Skin of body (tissue), 3 donors: ENCODE measurements at places on chromosomes 6 and 20. TPM values are rescaled to one million over a fixed set of nuclear protein-coding genes. Genes with fewer than 3 reads are reported as not detected.

SIM1 gene
- 2.5 TPM for total RNA-seq

C6orf163 gene
- total RNA-seq: 5.6 TPM

CCN5 gene
- total RNA-seq: 0.20 TPM

ASF1A gene
- 21.3 TPM for total RNA-seq

OR2H1 gene
- total RNA-seq: not detected

MEP1A gene
- total RNA-seq: not detected

DNAH8 gene
- total RNA-seq: 0.89 TPM

ID4 gene
- 68.6 TPM for total RNA-seq

C20orf144 gene
- total RNA-seq: not detected

BPIFB2 gene
- not detected for total RNA-seq

LHFPL5 gene
- not detected for total RNA-seq

PNLDC1 gene
- 0.30 TPM for total RNA-seq

AIF1 gene
- 23.8 TPM for total RNA-seq

HSPA12B gene
- 14.0 TPM for total RNA-seq

RWDD2A gene
- 2.9 TPM for total RNA-seq

CNBD2 gene
- 2.7 TPM for total RNA-seq

MUCL3 gene
- total RNA-seq: not detected

SUN5 gene
- not detected for total RNA-seq

KIF25 gene
- not detected for total RNA-seq

GCLC gene
- total RNA-seq: 27.1 TPM

SRMS gene
- total RNA-seq: 1.1 TPM

ENPP1 gene
- total RNA-seq: 16.2 TPM

STK4 gene
- 28.3 TPM for total RNA-seq

MYCT1 gene
- 16.3 TPM for total RNA-seq
